ENCODE measurements at places on chromosomes 5 and 9. TPM values are rescaled to one million over a fixed set of nuclear protein-coding genes. Genes with fewer than 3 reads are reported as not detected.

DNA sequence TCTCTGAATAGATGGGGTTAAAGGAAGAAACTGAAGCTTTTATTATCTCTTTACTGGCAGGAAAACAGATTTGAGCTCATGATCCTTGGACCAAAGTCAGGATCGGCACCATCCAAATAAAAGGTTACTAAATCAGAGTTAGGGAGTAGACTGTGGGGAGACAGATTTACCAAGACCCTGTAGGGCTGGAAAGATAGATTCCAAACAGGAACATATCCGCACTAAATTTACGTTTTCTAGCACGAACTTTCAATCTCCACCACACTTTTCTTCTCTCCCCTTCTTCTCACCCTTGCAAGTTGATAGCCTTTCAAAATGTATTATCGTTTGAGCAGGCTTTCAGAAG, 120.0 kb upstream of the HMHB1 start:
- no peak for DNase-seq

NIM1K gene
- total RNA-seq, result 0.27 TPM

DNA sequence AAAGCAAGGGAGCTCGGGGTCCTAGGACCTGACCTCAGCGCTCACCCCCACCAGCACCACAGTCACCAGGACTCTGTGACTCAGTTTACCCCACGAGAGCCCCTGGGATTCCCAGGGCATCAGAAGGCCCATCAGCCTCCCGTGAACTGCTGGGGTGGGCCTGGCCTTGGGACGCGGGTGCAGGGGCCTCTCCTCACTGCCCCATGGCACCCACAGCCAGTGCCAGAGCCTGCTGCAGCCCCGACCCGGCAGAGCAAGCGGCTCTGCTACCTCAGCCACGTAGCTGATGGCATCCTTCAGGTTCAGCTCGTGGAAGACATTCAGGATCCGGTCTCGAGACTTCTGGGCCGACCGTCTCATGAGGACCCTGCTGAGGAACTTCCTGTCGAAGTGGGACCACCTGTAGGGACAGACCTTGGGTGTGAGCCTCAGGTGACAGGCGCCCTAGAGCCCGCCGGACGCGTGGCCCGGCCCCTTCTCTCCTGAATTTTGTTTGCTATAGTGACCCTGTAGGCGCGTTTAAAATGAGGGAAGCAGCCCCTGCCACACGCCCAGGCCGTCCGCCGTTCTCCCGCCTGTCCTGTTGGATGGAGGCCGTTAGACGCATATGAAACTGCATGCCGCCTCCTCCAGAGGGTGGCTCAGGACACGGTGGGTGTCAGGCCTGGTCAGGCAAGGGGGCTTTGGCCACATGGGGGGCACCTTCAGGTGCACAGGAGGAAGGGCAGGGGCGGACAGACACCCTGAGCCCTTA, 36.8 kb downstream of the EXOC3 start:
- DNase-seq, result no peak

- DNase-seq, result no peak
Observed at GRCh38 chr9:1639166-1639565, 376.0 kb upstream of the SMARCA2 start.

SMC2 gene
- total RNA-seq, result 4.8 TPM

DNA sequence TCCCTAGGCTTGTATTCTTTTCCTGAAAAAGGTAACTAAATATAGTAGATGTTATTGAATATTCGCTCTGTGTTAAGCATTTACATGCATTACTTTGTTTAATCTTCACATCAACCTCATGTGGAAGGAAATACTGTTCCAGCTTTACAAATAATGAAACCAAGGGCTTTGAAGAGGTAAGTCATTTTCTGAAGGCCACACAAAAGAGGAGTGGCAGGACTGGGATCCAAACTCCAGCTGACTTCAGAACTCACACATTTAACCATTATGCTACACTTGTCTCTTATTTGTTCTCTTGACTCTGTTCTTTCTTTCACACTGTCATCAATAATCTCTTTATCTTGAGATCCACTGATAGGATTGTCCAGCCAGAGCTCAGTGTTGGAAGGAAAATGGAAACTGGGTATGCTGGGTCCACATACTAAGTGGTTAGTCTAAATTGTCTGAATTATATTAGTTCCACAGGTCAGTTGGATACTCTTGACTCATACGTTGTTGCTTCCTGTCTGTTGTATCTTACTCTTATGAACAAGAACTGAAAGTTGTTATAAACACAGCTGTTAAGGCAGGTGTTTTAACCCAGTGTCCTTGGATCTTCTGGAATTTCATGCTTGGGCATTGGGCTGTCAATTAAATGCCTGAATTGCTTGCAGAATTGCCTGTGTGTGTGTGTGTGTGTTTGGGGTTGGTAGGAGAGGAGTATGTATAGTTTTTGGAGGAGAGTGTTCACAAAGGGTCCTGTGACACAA, 65.6 kb downstream of the TLE4 start:
- no peak for DNase-seq
